NCI-H2029 (cell line): ENCODE measurements at places on chromosomes 12 and 14.
A peak's percentile ranks its signal among the peaks of the same experiment; 100 is the strongest.

- no peak for DNase-seq
Observed at GRCh38 chr14:99792551-99793212, 531 bp upstream of the EML1 start.

GRCh38 chr14:88040146-88040545 is 35.2 kb downstream of the GPR65 start:
- no peak for DNase-seq

DNA sequence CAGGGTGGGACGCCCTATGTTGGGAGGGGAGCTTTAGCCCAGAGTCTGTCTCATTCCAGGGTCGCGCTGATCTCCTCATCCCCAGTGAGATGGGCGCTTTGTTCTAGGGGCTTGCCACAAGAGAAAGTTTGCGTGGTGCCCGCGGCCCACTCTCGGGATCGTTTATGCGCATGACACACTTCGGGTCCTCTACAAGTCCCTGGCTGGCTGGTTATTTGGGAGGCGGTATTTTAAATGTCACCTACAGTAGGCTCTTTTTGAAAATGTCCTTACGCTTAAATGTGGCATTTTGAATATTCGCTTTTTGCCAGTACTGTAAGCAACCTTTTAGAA is 541 bp downstream of the GOLT1B start:
- no peak for DNase-seq

- no peak for DNase-seq
Observed at GRCh38 chr12:116346741-116347140, 69.2 kb upstream of the MED13L start.

- peak; percentile 27 for DNase-seq
Observed at GRCh38 chr12:28517101-28517500, 326.8 kb downstream of the CCDC91 start.

- DNase-seq: no peak
Observed at GRCh38 chr14:97283426-97283825, 486.2 kb downstream of the VRK1 start.
